ENCODE measurements at places on chromosomes 12 and 14. TPM values are rescaled to one million over a fixed set of nuclear protein-coding genes. Genes with fewer than 3 reads are reported as not detected.

The KRT73 gene
- total RNA-seq, result 0.60 TPM

- no peak for DNase-seq
Observed at GRCh38 chr12:110775997-110776396, 33.3 kb upstream of the PPP1CC start.

GRCh38 chr12:121245951-121246350, 36.0 kb downstream of the P2RX4 start:
- no peak for DNase-seq

DNA sequence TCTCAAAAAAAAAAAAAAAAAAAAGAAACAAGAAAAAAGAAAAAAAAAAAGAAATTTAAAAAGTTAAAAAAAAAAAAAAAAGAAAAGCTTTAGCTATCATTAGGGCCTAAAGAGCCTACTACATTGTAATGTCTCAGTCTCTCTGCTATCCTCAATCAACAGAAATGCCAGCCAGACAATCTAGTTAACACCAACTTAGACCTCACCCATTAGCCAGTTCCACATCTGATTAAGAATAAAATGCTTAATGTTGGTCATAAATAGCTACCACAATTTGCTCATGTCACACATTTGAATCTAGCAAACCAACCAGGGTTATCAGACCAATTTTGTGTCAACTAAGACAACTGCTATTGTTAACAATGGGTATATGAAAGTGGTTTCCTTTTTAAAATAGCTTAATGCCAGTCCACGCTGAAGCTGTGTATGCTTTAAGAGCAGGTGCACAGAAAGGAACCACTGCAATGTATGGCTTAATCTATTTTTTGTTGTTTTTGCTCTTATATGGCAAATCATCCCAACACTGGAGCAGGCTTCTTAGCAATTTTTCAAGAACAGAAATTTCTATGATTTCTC, 45.5 kb upstream of the SELPLG start:
- DNase-seq, result no peak

DNA sequence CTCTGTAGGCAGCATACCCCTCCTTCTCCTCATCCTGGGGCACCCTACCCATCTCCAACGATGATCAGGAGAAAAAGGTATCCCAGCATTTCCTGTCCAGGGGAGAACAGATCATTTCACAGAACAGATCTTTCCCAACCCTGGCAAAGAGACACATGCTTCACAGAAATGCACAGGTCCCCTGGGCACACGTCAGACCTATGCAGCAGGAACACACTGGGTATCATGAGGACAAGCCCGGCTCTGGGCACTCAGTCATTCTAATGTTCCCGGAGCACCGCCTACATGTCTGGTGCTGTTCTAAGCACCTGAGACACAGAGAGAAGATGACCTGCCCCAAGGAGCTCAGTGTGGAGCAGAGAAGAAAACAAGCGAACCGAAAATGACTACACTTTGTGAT, 56.2 kb downstream of the ACTN1 start:
- DNase-seq, result no peak
